Endothelial cell (in vitro differentiated cells): ENCODE measurements at places on chromosomes 6 and 20.

DNA sequence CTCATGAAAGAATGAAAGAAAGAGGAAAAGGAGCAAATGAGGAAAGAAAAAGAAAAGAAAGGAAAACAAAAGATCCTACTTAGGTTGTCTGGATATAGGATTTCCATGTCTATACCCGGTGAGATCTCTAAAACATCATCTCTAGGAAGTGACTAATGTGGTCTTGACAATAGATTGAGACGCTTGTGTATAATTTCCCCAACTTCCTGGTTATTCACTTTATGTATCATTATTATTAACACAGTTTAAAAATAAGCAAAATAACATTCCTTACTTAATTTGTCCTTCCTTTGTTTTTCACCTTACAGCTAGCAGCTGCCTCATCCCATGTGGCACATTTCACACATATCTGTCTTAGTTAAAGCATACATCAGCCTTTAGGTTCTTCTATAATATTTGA lies 27.0 kb downstream of the LAMA4 start:
- no peak for DNase-seq

DNA sequence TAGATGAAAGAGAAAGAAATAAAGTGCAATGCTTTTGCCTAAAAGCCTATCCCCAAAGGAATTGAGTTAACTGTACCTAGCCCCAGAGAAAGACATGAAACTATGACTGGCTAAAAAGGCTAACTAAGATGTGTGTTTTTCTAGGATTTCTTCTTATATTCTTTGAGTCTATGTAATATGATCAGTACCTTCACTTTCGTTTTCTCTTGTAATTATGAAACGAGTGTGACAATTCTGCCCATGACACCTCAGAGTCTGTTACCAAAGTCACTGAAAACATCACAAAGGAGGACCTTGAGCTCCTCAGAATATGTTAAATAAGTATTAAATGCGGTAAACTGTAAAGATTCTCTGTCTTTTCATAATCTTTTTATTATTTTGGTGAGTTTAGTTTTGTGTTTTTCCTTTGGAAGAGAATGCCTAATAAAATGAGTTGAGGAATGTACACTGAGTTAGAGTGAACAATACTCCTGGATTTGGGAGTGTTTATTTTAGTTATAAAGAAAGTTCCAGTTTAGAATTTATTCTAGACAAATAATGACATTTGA lies 141.3 kb downstream of the FUT9 start:
- no peak for DNase-seq

- no peak for DNase-seq
These were observed 46.0 kb downstream of the TIAM2 start for GRCh38 chr6:155040901-155041650.

- DNase-seq = peak; percentile 78
These were observed 828 bp upstream of the DSTN start for GRCh38 chr20:17568972-17569521.

DNA sequence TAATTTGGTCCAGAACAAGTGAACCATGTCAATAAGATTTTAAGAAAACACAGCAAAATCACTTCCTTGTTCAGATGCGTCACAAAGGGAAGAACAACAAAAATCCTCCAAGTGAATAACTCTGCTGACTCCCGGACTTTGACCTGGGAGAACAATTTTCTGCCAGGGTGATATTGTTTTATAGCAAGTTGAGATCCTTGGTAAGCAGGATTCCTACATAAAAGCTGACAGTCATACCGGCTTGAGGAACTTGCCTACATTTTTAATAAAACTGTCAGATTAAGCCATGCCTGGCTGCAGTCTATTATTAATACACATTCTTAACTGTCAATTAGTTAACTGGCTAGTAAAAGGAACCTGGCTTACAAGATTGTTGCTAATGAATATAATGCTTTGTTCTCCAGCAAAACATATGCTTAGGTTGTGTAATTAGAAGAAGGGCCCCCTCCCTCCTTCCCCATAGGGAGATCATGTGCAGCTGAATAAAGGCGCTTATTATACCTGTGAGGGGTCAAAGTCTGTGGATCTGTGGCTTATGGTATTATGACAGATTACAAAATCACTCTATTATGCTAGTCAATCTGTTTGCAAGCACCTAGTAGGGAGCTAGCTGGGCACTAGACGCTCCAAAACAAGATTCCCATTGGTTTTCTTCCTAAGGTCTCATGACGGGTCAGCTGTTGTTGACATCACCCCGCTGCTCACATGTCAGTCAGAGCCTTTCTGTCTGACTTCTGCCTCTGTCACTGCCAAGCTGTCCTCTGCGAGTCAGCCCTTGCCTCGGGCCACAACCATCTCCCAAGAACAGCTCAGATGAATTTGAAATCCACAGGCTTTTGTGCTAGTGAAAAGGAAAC lies 44.6 kb upstream of the SEC63 start:
- no peak for DNase-seq

DNA sequence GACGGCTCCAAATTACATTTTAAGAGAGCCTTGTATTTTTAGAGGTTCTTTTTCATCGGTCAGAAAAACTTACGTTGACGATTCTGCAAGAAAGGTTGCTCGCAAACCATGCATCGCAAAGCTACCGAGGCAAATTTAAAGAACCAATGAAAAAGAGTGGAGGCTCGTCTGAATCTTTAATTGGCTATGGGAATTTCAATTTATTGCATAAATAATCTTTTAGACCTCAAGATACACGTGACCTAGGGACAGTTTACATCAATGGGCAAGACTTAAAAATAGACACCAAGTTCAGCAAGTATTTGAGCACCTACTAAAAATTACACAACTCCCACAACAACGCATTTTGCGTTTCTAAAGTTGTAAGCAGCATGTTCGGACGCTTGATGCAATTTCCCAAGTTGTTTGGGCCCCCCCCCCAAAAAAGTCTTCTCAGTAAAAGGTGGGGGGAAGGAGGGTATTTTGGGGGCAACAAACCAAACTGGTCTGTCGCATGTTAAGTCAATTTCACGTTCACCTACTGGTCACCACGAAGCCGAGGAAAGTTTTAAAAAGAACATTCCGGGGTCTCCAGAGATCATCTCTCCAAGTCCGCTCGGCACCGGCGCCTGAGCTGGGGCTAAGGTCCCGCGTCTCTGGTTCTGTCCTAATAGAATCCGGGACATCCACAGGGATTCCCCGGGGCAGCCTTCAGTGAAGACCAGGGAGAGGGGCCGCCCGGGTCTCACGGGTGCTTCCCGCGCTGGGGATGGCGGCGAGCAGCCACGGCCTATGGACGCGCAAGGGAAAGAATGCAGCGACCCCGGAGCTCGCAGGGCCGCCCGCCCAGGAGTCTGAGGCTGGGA lies 851 bp downstream of the SNX5 start:
- DNase-seq = no peak

DNA sequence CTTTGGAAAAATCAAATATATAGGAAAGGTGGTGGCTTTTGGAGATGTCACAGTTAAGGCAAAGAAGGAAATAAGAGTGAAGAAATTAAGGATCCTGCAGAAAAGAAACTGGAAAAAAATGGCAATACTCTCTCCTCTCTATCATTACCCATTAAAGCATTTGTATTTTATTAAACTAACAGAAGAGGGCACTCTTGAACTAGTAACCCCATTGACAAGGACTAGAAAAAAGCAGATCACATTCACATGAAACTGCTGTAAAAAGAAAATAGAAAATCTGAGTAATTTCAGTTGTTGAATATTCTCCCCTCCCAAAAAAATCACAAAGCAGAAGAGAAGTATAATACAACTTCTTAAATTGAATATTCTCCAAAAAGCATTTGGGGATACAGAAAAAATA lies 104.1 kb upstream of the SLC35B3 start:
- DNase-seq = no peak

DNA sequence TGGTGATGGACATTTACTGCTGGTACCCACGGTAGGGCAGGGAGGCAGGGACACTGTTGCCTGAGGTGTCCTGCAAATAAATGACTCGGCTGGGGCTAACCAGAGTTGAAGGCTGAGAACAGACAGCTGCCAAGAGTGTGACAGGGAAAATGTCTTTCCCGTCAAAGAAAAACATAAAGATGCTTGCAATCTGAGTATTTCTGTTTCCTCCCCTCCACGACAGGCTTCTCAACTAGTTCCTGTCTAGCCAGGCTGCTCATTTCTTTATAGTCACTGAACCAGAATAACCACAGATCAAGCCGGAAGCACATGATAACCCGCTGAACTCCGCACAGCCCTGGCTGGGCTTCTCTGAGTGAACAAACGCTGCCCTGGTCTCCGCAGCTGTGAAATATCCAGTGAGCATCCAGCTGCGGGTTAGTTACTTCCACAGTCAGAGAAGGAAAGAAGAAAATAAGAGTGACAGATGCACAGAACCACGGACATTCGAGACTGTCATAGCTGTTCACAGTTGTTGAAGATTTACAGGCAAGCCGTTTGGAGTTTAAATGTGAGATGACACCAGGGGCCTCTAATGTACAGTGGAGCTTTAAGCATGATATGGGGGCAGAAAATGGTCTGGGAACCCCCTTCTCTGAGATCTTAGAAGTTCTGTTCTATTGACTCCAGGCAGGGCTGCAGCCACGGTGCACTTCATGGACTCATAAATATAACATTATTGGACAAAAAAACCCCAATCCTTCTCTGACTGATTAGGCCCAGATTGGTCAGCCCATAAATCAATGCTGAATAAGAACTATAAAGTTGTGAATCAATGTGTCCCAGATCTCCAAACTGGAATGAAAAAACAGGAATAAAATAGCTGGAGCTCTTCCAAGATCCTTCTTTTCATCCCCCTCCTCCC lies 299.9 kb upstream of the SUPT3H start:
- no peak for DNase-seq

- no peak for DNase-seq
These were observed 364.0 kb upstream of the ARID1B start for GRCh38 chr6:156413154-156413553.

DNA sequence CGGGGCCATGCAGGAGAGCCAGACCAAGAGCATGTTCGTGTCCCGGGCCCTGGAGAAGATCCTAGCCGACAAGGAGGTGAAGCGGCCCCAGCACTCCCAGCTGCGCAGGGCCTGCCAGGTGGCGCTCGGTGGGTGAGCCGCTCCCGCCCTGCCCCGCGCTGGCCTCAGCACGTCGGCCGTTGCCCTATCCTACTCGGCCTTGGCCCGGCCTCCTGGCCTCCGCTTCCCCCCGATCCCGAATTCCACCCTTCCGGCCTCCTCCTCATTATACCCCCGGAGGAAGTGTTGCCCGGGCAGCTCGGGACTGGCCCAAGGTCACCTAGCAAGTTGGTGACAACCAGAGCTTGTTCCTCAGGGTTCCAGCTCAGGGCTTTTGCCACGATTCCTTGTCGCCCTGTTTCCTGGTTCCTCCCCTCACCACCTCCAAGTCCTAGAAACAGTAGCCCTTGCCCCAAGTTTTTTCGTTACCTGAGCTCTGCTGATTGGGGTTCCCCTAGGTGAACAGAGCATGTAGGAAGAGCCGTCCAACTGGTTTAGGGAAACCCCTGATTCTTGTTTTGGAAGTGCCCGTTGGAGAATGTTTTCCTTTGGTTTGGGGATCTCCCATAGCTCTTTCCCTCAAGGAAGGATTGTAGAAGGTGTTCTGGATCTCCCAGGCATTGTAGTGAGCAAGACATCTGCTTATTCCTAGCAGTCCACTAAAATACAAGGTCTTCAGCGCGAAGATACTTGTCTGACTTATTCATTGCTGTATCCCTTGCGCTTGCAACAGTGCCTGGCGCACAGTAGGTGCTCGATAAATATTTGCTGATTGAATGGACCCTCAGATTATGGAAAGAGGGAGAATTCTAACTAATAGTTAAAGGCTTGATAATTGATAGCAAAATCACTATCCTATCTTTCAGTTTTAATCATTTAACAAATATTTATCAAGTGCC lies 641 bp downstream of the ARFGEF2 start:
- no peak for DNase-seq

DNA sequence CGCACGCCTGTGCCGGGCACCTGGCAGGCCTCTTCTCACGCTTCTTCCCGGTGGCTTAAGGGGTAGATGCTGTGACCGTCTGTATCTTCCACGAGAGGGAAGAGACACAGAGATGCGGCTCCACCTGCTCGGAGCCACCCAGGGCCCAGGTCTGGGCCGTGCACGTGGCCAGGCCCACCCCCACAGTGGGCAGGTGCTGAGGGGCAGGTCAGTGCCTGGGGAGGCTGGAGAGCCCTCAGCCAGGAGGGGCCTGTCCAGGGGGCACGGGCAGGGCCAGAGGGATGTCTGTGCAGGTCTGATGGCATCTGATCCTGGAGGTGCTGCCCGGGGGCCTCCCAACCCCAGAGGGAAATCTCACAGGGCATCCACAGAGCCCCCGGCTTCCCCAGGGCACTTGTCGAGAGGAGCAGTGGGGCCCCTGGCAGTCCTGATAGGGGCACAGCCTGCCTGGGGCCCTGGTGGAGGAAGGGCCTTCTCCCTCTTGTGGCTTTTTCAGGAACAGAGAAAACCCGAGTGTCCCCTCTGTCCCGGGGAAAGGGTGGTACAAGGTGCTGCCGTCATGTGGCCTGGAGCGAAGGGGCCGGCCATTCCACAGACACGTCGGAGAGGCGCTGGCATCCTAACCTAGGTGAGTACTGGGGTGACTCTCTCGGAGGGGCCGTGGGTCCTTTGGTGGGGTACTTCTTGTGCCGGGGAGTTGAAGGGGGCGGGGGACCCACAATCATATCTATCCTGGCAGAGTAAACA lies 50.2 kb upstream of the CHRNA4 start:
- no peak for DNase-seq

DNA sequence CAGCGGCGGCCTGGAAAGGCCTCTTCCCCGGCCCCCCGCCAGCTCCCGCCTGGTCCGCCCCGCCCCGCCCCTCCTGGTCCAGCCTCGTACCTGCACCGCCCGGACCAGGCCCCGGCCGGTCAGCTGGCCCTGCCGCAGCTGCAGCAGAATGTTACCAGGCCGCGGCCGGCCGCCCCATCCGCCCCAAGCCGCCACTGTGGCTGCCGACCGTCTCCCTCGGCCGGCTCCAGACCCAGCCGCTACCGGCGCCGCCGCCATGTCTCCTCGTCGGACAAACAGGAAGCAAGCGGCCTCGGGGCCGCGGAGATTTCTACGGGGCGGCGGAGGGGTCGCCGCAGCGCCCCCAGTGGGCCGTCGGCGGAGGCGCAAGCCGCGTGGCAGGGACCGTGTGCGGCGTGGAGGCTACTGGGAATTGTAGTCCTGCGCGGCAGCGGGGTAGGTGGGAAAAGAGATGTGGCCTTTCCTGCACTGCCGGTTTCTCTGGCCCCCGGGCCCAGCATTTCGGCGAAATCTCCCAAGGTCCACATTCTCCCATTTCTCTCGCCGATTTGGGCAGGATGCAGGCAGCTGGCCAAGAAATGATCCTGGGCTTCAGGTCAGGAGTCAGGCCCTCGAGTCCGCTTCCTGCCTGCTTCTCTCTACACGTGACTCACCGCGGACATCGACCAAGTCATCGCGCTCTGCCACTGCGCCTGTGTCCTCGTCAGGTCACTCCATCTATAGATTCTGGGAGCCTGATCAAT lies at the start of gene TRPC4AP:
TSS of gene TRPC4AP (minus strand) at position 284 of the 743 bp plus-strand sequence. CDS start at position 258, 26 bp downstream.
- peak; percentile 90 for DNase-seq

DNA sequence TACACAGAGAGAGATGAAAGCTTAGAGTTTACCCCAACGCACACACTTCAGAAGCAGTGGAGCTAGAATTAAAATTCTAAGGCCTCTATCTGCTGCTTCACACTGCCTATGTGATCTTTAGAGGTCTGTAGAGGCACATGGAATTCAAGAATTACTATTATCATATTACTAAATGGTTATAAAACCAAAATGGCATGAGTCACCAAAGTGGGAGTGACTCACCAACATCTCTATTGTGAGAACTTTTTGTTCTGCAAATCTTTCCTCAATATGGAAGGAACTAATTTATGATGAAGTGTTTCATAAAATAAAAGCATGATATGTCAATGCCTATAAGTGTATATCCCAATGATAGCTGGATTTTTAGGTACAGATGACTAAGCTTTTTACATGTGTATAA lies 28.5 kb upstream of the TMEM244 start:
- no peak for DNase-seq
